Stimulated activated CD8-positive, alpha-beta memory T cell treated with anti-CD3 and anti-CD28 coated beads, Interleukin-15, amount 100 ng/mL, for 4 hours (primary cell): ENCODE measurements at places on chromosomes 7 and 10.

DNA sequence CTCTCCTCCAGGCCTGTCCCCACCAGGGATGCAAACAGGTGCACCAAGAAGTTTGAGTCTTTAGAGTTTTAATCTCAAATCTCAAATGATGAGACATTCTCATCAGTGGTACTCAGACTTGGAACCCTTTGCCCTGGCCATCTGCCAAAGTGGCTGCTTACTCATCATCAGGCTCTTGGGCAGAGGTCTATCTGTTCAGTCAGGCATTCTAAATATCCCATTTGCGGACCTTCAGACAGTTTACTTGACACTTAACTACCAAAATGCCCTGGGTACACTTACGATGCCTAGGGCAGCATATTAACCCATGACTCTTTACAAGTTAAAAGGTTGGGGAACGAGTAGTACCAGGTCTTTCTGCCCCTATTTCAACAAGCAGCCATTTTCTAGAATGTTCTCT, 61.2 kb upstream of the YAE1 start:
- no peak for DNase-seq

GRCh38 chr10:13589316-13589715, 2.6 kb downstream of the PRPF18 start:
- DNase-seq = no peak

GRCh38 chr7:18352339-18353255, 143.0 kb upstream of the HDAC9 start:
- DNase-seq = no peak

GRCh38 chr10:11293332-11293731, 275.7 kb downstream of the CELF2 start:
- no peak for DNase-seq

DNA sequence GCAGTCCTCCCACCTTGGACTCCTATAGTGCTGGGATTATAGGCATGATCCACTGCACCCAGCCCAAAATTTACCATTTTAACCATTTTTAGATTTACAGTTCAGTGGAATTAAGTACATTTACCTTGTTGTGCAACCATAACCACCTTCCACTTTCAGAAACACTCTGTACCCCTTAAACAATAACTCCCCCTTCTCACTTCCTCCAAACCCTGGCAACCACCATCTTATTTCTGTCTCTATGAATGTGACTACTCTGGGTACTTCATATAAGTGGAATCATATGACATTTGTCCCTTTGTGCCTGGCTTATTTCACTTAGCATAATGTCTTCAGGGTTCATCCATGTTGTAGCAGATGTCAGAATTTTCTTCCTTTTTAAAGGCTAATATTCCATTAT, 33.6 kb downstream of the SUFU start:
- no peak for DNase-seq

GRCh38 chr7:13009517-13009916, 322.1 kb downstream of the ARL4A start:
- no peak for DNase-seq

DNA sequence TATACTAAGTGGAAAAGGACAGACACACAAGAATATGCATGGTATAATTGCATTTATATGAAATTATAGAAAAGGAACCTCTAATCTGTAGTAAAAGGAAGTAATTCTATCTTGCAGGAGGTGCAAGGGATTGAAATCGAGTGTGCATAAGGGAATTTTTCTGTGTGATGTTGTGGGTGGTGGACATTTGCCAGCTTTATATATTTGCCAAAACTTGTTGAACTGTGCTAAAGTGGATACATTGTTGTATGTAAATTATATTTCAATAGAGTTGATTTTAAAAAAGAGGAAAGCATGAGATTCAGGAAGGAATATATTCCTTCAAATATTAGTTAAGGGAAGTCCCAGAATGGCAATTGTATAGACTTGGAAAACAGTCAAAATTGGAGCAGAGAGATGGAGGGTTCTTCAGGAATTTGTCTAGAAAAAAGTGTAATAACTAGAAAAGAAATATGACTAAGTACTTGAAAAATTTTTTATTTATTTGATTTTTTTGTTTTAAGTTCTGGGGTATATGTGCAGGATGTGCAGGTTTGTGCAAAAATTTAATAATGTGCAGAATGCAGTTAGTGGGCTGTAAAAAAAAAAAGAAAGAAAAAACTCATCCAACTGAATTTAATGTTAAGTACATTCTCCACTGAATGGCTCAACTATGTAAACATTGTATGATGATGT, 96.1 kb downstream of the ARL4A start:
- DNase-seq = no peak

DNA sequence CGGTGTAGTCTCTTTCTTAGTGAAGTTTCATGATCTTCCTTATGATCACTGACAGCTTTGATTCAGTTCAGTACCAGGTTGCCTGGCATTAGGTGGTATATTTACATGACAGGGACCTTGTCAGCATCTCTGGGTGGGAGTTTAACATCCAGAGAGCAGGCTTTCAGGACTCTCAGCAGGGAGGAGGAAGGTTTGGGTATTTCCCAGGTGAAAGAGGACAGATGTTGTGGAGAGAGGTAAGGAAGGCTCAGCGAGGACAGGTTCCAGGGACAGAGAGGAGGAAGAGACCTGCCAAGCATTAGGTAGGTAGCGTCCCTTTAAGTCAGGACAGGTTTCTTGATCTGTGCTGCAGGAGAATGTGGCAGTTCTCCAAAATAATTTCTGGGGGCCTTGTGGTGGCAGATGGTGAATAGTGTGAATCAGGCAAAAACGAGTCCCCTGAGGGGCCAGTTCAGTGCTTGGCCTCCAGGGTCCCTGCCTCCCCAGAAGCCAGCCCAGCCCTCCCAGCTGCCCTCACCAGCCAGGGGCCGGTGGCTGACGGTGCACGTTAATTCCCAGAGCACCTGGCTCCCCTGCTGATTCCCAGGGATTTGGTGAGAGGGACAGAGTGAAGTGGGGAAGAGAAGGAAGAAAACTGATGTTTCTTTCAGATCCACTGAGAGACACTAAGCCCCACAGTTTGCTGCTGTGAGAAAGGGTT, 82.0 kb downstream of the VWC2 start:
- DNase-seq = no peak

DNA sequence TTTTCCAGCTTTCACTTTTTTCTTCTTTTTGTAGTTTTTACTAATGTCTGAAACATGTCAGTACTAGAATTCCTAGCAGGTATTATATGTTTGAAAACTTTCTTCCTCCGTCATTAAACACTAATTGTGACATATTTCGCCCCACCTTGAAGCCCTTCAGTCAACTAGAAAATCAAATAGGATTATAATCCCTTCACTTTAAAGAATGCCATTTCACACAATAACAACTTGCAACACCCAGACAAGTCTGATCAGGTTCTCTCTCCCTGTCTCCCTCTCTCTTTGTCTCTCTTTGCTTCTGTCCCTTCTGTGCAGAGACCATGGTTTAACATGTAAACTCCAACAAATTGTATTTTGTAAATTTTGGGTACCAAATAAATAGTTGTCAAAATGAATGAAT, 373.5 kb downstream of the SEMA3D start:
- DNase-seq = no peak

DNA sequence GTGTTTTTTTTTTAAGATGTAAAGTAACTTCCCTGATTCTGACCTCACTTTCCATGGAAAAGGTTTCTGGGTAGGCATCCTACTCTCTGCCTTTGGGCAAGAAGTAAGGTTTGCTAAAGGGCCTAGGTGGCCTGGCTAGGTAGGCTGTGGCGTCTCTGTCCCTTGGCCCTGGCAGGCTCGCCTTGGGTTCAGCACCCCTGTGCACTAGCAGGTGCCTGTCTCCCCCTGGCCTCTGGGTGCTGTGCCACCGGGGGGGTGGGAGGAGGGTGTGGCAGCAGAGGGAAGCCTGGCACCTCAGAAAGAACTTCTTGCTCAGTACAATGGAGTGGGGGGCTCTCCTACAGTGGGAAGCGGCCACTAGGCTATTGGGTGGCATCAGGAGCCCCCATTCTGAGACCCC, 14.0 kb downstream of the TECPR1 start:
- DNase-seq = no peak

- DNase-seq = peak; percentile 46
Measured at GRCh38 chr10:26697163-26697921, at the start of gene PDSS1. PDSS1 (plus strand) TSS chr10:26697701; CDS start chr10:26697712, 11 bp downstream.

GRCh38 chr10:82394122-82394521, 519.1 kb downstream of the NRG3 start:
- no peak for DNase-seq

GRCh38 chr7:28732071-28732869, 225.9 kb downstream of the TRIL start:
- no peak for DNase-seq

DNA sequence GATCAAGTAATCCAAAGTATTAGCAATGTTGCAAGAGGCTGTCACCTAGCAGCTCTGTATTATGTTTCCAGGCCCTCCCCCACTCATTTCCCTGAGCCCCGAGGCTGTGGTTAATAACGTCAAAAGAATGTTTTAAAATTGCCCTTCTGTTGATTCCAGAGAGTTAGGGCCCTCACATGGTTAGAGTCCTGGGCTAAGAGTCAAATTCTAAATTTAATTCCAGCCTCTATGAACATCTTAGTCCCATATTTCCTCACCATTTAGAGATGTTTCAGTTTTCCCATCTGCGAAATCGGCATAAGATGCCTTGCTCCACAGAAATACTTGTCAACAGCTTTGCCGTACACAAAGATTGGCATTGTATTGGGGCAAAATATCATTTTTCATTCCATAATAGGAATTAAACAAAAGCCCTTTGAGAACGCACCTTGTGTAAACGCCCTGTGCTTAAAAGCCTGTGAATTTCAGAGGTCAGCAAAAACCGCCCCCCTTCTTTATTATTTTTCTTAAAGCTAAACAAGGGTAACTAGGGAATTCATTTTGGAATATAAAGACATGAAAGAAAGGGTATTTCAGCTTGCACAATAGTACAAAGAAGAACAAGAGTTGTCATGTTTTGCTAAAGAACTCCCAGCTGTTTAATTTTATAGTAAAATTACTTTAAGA, 135.8 kb downstream of the ARID5B start:
- DNase-seq = no peak

GRCh38 chr7:157490465-157490912, 153.7 kb downstream of the DNAJB6 start:
- DNase-seq = peak; percentile 6

DNA sequence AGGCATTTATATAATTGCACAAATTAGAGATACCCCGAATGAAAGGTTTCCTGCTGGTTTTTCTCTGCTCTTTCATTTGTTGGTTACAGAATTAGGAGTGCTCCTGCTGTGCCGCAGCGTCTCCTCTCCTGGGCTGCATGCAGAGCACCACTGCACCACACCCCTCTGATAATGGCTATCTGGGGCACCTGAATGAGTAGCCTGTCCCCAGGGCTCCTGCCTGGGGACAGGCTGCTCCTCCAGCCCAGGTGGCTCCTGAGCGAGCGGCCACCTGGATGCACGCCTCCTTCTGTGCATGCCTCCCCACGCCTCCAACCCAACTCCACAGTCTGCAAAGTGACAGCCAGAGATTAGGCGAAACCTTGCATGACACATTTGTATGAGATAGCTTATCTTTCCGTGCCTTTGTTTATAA, 242.6 kb upstream of the FZD8 start:
- no peak for DNase-seq

GRCh38 chr7:127231415-127231814, 21.3 kb downstream of the GRM8 start:
- no peak for DNase-seq

DNA sequence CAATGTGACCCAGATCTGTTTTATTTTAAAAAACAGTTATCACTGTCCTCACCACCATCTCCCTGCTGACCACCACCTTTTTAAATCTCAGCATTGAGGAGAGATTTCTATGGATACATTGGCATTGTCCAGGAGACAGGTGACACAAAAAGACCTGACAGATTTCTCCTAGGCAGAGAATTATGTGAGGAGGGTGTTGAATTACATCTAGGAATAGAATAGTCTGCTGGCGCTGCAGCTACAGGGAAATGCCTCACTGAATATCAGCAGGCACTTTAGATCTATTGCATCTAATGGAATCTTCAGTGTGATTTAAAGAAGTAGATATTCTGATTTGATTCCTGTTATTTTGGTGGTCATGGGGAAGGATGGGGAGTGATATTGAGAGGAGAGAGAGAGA, 593.5 kb downstream of the NRG3 start:
- no peak for DNase-seq

DNA sequence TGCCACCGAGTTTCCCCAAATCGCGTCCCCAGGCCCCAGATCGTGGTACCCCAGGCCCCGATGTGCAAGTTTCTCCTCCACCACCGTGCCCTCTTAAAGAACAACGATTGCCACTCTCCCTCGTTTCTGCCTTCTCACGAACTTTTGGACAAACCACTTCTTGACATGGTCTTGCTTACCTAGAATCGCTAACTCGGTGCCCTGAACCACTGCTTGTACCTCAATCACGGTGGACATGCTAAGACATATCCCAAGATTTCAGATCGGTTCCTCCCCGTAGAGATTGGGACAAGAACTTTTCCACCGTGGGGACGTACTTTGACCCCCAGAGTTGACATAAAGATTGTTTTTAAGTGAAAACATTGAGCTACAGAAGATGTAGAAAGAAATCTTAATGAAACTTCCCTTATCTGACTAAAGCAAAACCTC, 477 bp upstream of the ZC3HAV1 start:
- no peak for DNase-seq

DNA sequence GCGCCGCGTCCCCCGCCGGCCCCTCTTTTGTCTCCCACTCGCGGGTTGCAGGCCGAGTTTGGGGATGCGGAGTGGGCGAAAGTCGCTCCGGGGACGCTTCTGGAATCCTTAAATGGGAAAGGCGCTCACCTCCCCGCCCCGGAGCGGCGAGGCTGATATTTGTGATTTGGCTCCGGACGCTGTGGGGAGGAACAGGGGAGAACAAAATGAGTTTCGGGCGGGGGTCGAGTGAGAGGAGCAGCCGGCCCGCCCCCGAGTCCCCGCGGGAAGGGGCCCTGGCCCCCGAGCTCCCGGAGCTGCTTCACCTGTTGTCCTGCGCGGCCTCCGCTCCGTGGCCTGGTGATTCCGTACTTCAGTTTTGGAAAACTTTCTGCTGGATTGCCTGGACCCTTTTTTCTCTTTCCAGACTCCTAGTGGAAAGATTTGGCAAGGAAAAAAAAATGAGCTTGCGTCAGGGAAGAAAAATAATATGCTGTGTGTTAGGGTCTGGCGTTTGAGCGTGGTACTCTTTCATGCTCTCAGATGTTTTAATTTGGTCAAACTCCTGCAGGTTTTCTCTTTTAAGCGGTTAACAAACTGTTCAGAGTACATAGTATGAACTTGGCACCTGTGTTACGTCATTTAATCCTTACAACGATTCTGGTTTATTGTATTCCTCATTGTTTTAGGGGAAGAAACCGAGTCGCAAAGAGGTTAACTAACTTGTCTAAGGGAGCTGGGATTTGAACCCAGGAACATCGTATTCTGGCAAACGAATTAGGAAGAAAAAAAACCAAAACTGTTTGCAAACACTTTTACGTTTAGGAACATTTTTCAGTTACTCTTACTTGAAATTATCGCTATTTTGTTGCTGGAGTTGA, 924 bp downstream of the BMPR1A start:
- DNase-seq = no peak

- DNase-seq = no peak
Measured at GRCh38 chr10:125521721-125522680, 161.0 kb downstream of the TEX36 start.

- no peak for DNase-seq
Measured at GRCh38 chr10:127940866-127941640, 34.1 kb downstream of the PTPRE start.

- no peak for DNase-seq
Measured at GRCh38 chr10:4538016-4538415, 288.0 kb upstream of the AKR1E2 start.
